ENCODE measurements at places on chromosomes 1 and 21.

DNA sequence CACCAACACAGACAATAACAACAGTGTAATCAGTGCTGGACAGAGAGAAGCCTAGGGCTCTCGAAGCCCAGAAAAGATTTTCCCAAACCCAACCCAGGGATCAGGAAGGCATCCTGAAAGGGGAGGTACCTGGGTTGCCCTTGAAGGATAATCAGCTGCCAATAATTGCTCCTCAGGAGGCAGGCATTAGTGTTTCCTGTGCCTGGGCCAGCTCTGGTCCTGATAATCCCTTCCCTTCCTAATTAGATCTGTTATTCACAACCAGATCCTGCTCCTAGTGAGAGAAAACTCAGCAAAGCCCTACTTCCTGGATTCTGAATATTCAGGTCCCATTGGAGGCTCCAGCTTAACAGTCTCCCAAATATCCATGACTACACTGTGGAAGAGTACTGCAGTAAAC, 117.4 kb downstream of the DMRTA2 start:
- DNase-seq: no peak

DNA sequence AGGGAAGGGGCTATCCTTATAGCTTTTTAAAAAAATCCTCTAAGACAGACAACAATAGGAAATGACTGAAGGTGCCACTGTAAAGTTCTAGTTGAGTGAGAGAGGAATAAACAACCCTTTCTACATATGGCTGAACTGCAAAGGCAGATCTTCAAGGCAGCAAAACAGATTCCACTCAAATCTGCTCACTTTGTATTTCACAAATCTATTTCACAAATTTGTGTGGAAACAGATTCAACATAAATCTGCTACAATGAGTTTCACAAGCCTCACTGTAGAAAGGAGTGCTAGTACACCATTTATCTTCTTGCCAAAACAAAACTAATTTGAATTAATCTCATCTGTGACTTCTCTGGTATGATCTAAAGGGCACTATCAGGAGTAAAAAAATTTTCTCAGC, 451.3 kb downstream of the PLA2G4A start:
- no peak for DNase-seq

GRCh38 chr21:35053356-35054096, 4.4 kb upstream of the RUNX1 start:
- DNase-seq: no peak

DNA sequence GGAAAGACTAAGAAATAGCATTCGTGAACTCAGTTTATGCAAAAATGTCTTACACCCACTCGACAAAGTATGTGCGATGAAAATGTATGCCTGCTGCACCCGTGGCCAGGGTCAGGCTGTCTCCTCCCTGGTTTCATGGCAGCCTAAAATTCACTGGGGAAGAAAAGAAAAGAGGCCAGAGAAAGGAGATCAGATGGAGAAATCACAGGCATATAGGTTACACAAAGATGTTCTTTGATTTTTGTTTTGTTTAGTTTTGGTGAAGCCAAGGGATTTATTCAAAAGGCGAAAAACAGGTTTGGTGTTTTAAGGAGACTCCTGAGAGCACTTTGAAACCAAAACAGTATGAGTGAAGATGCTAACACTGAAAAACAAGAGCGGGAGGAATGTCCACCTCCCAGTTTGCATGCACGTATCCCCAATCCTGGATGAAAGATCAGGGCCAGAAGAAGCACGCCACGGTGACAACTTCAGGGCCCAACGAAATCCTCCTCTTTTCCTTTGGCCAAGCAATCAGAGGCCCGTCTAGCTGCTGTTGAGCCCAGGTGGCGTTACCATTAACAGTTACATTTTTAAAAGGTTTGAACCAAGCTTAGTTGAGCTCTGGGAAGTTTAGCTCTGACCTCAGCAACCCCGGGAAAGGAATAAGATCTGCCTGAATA, 992 bp upstream of the SSX2IP start:
- peak; percentile 30 for DNase-seq

DNA sequence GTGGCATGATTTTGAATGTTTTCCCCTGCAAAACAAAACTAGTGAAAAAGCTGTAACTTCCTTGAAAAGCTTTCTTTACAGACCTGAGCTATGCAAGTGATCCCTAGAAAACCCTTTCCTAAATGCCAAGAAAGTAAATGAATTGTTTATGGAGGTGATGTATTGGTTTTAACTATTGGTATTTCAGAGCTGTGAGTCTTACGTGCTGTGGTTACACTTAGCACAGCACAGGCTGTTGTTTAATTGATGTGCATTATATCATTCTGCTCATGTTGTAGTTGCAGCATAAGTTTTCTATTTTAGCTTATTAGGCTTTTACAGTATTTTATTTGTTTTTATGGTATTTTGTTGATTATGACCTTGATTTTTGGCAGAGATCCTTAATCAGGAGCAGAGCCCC, 74.1 kb upstream of the DYNLT5 start:
- DNase-seq: no peak

DNA sequence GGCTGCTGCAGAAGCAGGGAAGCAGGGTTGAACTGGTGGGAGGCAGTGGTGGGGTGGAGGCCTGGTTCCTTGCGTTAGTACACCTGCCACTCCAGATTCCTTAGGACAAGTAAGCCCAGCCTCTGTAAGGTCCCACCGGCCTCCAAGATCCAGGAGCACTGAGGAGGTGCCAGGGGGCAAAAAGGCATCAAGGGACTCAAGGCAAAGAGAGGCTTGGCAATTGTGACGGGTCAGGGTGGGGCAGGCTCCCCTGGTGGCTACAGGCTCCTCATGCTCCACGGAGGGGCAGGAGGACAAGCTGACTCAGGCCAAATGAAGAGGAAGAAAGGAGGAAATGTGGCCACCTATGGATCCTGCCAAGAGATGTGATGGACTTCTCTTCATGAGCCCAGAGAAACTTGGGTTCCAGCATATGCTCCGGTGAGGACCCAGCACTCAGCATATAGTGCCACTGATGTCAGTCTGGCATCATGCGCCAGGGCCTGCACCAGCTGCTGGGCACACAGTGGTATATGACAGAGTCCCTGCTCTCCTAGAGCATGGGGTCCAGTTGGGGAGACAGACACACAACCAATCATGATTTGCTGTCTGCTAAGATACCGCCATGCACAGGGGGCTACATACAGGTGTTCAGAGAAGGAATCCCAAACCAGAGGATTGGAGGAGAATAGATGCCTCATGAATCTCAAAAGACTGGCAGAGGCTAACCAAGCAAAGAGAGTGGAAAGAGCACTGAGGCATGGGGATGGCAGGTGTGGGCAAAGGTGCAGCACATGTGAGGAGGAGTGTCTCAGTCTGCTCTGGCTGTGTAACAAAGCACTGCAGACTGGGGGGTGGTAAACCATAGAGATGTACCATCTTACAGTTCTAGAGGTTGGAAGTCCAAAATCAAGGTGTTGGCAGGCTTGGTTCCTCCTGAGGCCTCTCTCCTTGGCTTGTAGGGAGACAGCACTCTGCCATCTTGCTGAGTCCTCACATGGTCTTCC, 249.7 kb downstream of the RHOU start:
- no peak for DNase-seq

DNA sequence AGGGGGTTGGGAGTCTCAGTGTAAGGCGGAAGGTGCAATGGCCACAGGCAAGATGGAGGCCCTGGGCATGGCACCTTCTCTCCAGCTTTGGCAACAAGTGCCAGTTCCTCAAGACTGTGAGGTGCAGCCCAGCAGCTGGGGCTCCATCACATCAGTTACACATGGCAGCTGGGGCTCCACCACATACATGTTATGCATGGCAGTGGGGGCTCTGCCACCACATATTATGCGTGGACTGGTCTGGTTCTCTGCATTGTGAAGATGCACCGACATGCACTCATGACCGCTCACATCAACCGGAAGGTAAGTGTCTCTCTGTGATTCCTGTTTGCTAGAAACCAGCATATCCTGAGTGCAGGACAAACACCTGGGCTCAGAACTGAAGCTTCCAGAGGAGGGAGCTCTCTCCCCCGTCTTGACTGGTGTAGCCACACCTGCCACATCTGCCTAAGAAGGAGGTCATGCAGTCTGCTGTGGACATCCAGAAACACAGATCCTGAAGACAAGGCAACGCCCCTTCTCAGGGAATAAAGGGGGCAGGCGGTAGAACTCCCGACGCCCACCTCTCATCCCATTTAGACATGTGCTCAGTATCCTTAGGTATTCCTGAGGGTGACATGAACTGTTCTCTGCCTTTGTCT, 104.1 kb upstream of the TMPRSS2 start:
- DNase-seq: no peak

- DNase-seq: peak; percentile 44
Measured at GRCh38 chr21:15005391-15005790, 59.4 kb downstream of the NRIP1 start.

DNA sequence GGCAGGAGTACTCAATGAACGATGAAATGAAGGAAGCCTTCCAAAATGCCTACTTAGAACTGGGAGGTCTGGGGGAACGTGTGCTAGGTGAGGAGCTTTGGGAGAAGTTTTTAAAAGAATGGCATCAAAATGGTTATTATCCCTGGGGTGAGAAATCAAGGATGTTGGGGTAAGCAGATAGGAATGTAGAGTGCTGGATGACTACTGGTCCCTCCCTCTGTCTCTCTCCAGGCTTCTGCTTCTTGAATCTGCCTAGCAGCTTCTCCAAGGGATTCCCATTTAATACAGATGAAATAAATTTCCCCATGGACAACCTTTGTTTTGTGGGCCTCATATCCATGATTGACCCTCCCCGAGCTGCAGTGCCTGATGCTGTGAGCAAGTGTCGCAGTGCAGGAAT, 19.0 kb upstream of the CASQ1 start:
- no peak for DNase-seq

GRCh38 chr1:115565791-115566190, 76.0 kb upstream of the VANGL1 start:
- no peak for DNase-seq

- no peak for DNase-seq
Measured at GRCh38 chr1:54548389-54549044, 489 bp downstream of the ACOT11 start.

GRCh38 chr1:217456261-217456660, 174.6 kb downstream of the GPATCH2 start:
- no peak for DNase-seq

DNA sequence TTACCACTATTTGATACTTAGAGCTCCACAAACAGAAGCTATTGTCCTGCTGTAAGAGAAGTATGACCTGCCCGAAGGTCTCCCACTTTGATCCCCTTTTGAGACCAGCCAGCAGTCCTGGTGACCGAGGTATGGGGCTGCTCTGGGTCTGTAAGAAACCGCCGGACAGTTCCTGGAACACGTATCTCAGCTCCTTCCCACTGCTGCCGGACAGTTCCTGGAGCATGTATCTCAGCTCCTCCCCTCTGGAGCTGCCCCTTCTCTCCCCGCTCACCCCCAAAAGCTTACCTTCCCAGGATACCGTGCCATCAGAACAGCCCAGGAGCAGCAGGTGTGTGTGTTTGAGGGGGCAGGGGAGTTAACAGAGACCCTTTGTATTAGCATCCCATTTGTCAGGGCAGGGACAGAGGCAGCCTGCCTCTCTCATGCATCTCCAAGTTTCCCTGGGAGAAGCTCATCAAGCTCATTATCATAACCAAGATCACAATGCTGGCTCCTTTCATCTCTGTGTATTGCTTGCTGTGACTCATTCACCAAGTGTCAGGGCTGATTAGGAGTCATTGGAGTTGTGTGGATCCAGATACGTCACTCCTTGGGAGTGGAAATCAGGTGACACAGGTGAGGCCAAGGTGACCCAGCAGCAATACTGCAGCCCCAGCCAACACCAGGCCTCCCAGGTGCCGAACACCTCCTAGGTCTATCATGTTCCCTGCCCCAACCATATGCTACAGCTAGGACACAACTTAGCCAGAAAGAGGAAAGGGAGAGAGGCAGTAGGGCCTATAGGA, 25.3 kb downstream of the OPTC start:
- no peak for DNase-seq

DNA sequence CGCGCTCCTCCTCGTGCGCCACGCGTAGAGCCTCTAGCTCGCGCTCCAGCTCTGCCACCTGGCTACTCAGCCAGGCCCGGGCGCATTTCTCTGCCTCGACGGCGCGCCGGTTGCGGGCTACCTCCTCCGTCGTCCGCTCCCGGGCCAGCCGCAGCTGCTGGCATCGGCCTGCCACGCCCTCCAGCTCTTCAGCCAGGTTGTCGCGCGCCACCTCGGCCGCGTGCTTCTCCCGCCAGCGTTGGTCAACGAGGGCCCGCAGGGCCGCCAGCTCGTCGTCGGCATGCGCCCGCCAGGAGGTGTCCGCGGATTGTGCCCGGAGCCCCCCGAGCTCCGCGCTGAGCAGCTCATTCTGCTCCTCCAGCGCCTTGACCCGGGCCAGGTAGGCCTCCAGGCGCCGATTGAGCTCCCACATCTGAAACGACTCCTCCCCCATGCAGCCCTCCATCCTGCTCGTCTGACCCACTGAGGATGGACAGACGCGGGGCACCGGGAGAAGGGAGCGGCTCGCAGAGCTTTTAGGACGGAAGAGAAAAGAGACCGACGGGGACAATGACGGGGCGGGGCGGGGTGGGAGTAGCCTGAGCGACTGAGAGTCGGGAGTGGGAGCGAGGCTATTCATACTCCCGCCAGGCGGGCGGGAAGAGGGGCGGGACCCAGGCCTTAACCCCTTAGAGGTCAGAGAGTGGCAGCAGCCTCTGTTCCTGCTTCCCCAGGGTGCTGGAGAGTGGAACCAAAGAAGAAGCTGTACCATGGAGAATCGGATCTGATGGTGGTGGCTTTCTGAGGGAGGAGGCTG, at the start of gene NES:
Gene NES (minus strand): TSS at position 588 of the 796 bp plus-strand sequence. CDS start 143 bp downstream, at position 445.
- no peak for DNase-seq

DNA sequence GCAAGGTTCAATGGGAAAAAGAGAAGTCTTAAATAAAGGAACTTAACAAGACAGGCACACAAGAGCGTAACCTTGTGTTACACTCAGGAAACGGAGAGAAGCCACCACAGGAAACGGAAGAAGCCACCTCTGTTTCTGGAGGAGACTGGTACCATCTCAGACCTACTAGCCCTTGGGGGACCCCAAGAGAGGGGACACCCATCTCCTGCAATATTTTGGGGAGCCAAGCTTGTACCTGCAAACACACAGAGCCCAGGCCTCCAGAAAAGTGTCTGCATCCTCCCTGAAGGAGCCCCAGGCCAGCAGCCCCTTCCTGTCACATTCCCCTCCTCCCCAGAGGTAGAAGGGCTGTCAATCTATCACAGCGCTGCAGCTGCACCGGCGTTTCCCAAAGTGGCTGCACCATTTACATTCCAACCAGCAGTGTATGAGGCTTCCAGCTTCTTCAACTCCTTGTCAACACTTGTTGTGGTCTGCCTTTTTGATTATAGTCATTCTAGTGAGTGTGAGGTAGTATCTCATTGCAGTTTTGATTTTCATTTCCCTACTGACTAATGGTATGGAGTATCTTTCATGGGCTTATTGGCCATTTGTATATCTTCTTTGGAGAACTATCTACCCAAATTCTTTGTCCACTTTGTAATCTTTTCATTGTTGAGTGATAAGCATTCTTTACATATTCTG, 23.0 kb upstream of the PADI1 start:
- peak; percentile 63 for DNase-seq

All from activated naive CD8-positive, alpha-beta T cell treated with anti-CD3 and anti-CD28 coated beads, Interleukin-2, amount 10 ng/mL, durations not matched to agents 7 days and 5 days (primary cell).